Transverse colon (tissue), 4 donors: ENCODE measurements at places on chromosomes 6 and 20.

- no peak overlapping the region for H3K4me3 ChIP-seq
- DNase-seq = no peak
- no peak overlapping the region for H3K27ac ChIP-seq
Observed at GRCh38 chr6:157063176-157063905, 260.0 kb downstream of the TMEM242 start.

DNA sequence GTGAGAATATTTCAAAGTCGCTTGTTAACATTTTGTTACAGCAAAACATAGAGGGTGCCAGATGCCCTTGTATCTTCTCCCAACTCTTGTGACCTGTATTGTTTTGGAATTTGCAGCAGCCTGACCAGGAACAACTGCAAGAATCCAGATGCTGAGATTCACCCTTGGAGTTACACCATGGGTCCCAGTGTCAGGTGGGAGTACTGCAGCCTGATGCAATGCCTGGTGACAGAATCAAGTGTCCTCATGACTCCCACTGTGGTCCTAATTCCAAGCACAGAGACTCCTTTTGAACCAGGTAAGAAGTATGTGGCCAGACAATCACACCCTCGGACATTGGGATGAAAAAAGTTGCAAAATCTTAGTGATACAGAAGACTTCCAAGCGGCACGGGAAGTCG lies 79.6 kb upstream of the MAP3K4 start:
- DNase-seq = no peak
- H3K27ac ChIP-seq = no peak overlapping the region
- H3K4me1 ChIP-seq = no peaks in the 10 kb centered on the region
- no peaks in the 10 kb centered on the region for H3K36me3 ChIP-seq
- no peaks in the 10 kb centered on the region for H3K27me3 ChIP-seq

DNA sequence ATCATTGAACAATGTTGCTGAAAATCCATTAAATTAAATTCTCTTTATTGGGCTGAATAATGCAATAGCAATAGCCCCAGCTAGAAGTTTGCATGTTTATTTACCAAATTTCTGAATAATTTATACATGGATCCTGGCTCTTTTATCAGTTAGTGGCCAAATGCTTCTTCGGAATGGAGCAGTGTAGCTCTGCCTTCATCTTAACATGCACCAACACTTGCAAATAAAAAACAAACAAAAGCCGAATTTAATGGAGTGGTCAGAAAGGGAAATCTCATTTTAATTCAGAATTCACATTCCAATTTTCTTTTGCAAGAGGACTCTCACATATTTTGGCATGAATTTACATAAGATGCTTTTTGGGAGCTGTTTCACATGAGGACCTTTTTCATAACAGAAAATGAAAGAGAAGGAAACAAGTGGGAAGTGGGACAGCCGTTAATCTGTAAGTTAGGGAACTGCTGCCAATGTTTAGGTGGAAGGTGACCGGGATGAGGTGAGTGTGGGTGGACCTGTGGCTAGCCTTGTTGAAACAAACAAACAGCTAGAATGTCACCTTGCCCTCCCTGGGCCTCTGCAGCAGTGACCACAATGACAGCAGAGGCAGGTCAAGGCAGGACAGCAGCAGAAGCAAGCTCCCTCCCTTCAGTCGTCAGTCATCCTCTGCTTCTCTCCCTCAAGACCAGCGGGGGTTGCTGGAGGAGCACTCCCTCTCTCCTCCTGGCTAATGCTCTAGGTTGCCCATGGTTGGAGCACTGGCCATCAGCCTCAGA lies 73.2 kb downstream of the INSM1 start:
- H3K4me3 ChIP-seq = no peak overlapping the region
- DNase-seq = no peak
- H3K27me3 ChIP-seq = no peaks in the 10 kb centered on the region
- no peaks in the 10 kb centered on the region for H3K36me3 ChIP-seq

- no peaks in the 10 kb centered on the region for H3K4me1 ChIP-seq
- no peaks in the 10 kb centered on the region for H3K36me3 ChIP-seq
- no peaks in the 10 kb centered on the region for H3K27me3 ChIP-seq
- H3K27ac ChIP-seq = no peak overlapping the region
Observed at GRCh38 chr6:7439228-7439627, 49.6 kb downstream of the RIOK1 start.

DNA sequence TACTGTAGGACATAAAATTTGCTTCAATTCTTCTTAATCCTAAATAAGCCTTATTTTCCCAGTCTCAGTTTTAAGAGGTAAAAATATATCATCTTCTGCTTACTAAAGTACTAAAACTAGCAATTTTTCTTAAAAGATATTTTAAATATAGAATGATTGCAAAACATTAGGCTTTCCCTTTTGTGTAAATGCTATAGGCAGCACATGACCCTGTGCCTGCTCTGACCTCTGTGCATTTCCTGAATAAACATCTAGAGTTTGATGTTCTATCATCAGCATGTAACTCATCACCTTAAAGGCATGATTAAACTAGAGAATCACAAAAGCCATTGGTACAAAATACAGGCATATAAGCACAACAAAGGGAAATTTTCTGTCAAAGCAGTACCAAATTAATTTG lies 422.7 kb downstream of the TFAP2B start:
- no peaks in the 10 kb centered on the region for H3K4me1 ChIP-seq
- H3K27ac ChIP-seq = no peak overlapping the region
- no peaks in the 10 kb centered on the region for H3K27me3 ChIP-seq
- no peak overlapping the region for H3K4me3 ChIP-seq
- no peak for DNase-seq

DNA sequence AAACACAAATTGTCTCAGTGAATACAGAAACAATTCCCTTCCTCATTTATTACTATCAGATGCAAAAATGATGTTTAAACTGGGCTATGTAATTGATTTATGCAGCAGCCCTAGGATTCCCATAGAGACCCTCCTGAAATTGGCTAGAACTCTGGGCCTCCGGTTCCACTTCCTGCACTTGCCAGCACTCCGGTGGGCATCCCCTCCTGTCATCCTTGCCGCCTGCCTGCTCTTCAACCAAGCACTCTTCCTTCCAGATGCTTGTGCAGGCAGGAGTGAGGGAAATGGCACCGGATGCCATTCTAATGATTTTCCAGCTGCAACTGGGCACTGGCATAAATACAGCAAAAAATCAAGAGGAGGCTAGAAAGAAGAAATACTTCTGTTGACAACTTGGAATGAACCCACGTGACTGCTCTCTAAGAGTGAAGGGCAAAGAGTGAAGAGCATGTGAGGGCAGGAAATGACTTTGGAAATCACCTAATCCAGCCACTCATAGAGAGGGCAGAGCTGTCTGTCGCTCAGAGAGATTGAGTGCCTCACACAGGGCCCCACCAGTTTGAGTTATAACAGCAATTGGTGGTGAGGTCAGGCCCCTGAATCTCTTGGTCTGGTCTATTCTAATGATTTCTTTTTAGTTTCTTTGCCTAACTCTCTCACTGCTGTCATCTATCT lies 3.7 kb upstream of the NEDD9 start:
- H3K36me3 ChIP-seq = no peaks in the 10 kb centered on the region
- H3K4me1 ChIP-seq = peaks cover 7% of the 10 kb centered on the region
- DNase-seq = no peak
- H3K27me3 ChIP-seq = no peaks in the 10 kb centered on the region
- H3K4me3 ChIP-seq = no peak overlapping the region

DNA sequence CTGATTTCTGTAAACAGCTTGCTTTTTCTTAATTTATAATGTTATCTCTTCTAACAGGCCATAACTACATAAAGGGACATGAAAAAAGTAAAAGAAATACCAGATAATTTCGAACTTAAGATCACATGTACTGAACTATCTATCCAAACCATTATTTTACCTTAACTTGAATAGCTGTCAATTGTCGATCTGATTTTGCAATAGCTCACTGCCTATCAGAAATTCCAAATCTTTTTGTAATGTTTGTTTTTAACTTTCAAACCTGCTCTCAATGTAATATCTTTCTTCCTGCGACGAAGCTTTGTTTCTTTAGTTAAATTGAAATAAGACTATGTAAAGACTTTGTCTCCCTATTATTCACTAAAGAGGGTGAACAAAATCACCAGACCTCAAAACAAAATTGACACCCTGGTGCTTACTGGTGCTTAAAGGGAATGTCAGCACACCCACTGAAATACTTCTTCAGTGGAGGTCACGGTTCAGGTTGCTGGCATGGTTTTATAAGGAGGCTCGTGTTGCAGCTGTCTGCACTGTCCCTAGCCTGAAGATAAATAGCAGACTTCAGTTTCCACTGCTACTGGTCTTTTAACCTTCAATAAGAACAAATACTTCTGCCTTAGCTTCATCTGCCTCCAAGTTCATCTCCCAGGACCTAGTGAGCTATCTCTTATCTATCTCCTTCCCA lies 117.5 kb upstream of the QKI start:
- no peaks in the 10 kb centered on the region for H3K27me3 ChIP-seq
- no peaks in the 10 kb centered on the region for H3K36me3 ChIP-seq
- no peaks in the 10 kb centered on the region for H3K4me1 ChIP-seq
- DNase-seq = no peak

- H3K27ac ChIP-seq = no peak overlapping the region
- H3K4me1 ChIP-seq = no peaks in the 10 kb centered on the region
Observed at GRCh38 chr6:82904257-82904656, 161.4 kb downstream of the UBE3D start.

- H3K36me3 ChIP-seq = peaks cover 12% of the 10 kb centered on the region
- no peak overlapping the region for H3K27ac ChIP-seq
- DNase-seq = no peak
- H3K4me3 ChIP-seq = no peak overlapping the region
Observed at GRCh38 chr6:158496700-158497099, 63.2 kb upstream of the TMEM181 start.

- no peak for DNase-seq
- H3K4me1 ChIP-seq = peaks cover 32% of the 10 kb centered on the region
- H3K36me3 ChIP-seq = no peaks in the 10 kb centered on the region
Observed at GRCh38 chr6:75278474-75279077, 6.0 kb downstream of the TMEM30A start.

DNA sequence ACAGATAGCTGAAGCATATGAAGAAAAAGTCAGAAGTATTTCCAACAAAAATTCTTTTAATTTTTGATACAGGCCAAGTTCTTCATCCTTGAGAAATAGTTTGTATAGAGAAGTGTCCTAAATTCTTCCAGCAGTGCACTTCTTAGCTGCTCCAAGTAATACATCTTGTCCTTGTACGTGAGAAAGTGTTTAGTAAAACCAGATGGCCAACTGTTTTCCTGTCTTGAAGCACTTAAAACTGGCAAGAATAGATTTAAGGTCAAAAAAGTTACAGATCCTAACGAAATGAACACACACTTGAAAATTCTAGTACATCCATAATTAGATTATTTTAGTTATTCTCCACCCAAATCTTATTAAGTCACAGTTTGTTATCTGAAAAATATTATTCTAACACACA lies 52.2 kb upstream of the HSF2 start:
- no peak overlapping the region for H3K27ac ChIP-seq
- H3K36me3 ChIP-seq = no peaks in the 10 kb centered on the region
- no peak for DNase-seq
- no peak overlapping the region for H3K4me3 ChIP-seq
- no peaks in the 10 kb centered on the region for H3K27me3 ChIP-seq
- no peaks in the 10 kb centered on the region for H3K4me1 ChIP-seq

- H3K27me3 ChIP-seq = no peaks in the 10 kb centered on the region
- H3K36me3 ChIP-seq = no peaks in the 10 kb centered on the region
- H3K4me3 ChIP-seq = no peak overlapping the region
- peak; percentile 23 for DNase-seq
- peaks cover 7% of the 10 kb centered on the region for H3K4me1 ChIP-seq
- no peak overlapping the region for H3K27ac ChIP-seq
Observed at GRCh38 chr6:125952764-125953501, 3.6 kb upstream of the HINT3 start.

GRCh38 chr6:106220485-106220884 lies 105.1 kb downstream of the ATG5 start:
- DNase-seq = no peak
- no peaks in the 10 kb centered on the region for H3K4me1 ChIP-seq
- no peaks in the 10 kb centered on the region for H3K36me3 ChIP-seq
- no peak overlapping the region for H3K4me3 ChIP-seq

GRCh38 chr6:51019806-51020205 lies 201.1 kb downstream of the TFAP2B start:
- no peak overlapping the region for H3K27ac ChIP-seq
- H3K27me3 ChIP-seq = no peaks in the 10 kb centered on the region
- H3K4me1 ChIP-seq = no peaks in the 10 kb centered on the region
- no peak for DNase-seq
- no peak overlapping the region for H3K4me3 ChIP-seq

- H3K4me1 ChIP-seq = no peaks in the 10 kb centered on the region
- no peaks in the 10 kb centered on the region for H3K27me3 ChIP-seq
- H3K36me3 ChIP-seq = peaks cover 20% of the 10 kb centered on the region
Observed at GRCh38 chr6:4950076-4950475, 53.8 kb downstream of the RPP40 start.

GRCh38 chr6:127641905-127642304 lies 64.9 kb downstream of the C6orf58 start:
- H3K27me3 ChIP-seq = no peaks in the 10 kb centered on the region
- H3K36me3 ChIP-seq = no peaks in the 10 kb centered on the region
- no peak for DNase-seq
- H3K27ac ChIP-seq = no peak overlapping the region
- no peaks in the 10 kb centered on the region for H3K4me1 ChIP-seq
- H3K4me3 ChIP-seq = no peak overlapping the region

DNA sequence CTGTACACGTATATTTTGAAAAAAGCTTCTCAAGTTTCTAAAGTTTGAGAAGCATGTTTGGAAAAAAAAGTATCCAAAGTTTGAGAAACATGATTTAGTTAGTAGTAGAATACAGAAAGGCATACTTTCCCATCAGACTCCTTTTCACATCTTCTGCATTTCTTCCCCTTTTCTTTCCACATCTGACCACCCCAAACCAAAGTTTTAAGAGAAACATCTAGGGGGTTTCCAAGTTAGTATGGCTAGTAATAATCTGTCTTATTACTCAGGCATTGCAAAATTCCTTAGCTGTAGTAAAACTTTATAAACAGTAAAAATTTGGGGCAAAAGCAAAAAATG lies 63.0 kb upstream of the IL20RA start:
- H3K27me3 ChIP-seq = no peaks in the 10 kb centered on the region
- no peaks in the 10 kb centered on the region for H3K36me3 ChIP-seq
- H3K27ac ChIP-seq = no peak overlapping the region
- H3K4me3 ChIP-seq = no peak overlapping the region
- no peaks in the 10 kb centered on the region for H3K4me1 ChIP-seq

DNA sequence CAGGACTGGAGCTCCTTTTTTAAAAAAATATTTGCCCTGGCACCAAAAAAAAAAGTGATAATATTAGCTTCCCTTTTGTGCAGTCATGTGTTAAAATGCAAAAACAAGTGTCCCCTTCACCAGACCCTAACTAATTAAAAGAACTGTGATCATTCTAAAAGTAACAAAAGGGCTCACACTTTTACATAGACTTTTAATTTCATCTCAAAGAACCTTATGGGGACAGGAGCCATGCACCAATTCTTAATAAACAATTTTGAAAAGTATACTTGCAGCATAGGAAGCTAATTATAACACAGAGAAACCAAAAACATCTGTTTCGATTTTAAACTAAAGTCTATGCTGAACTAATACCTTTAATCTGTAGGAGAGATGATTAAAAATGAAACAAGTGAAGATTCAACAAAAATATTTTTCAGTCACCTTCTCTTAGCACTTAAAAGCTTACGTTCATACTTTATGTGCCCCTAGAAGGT lies 17.3 kb downstream of the STX7 start:
- no peak for DNase-seq
- no peaks in the 10 kb centered on the region for H3K27me3 ChIP-seq
- H3K36me3 ChIP-seq = peaks cover 6% of the 10 kb centered on the region
- no peak overlapping the region for H3K4me3 ChIP-seq
- H3K4me1 ChIP-seq = no peaks in the 10 kb centered on the region
- no peak overlapping the region for H3K27ac ChIP-seq
